ENCODE measurements at places on chromosomes 4 and X. TPM values are rescaled to one million over a fixed set of nuclear protein-coding genes. Genes with fewer than 3 reads are reported as not detected.

The SSX2B gene
- 0.35 TPM for total RNA-seq

The GRIA3 gene
- 4.4 TPM for total RNA-seq

The PDHA2 gene
- total RNA-seq = not detected

The ADH1A gene
- total RNA-seq = 0.35 TPM

The RNF212 gene
- total RNA-seq = 9.6 TPM

The CCDC149 gene
- 14.8 TPM for total RNA-seq

The GDPD2 gene
- total RNA-seq = 0.58 TPM

The IDS gene
- 40.8 TPM for total RNA-seq

The IL9R gene
- 0.12 TPM for total RNA-seq

The IRS4 gene
- 2.9 TPM for total RNA-seq

The RAB33A gene
- total RNA-seq = 1.3 TPM

The DNAAF6 gene
- total RNA-seq = not detected

The MBNL3 gene
- total RNA-seq = 36.6 TPM

The GPR119 gene
- total RNA-seq = not detected

The GABRG1 gene
- 0.06 TPM for total RNA-seq

The CHRNA9 gene
- total RNA-seq = not detected

The LRAT gene
- 0.58 TPM for total RNA-seq

The USP51 gene
- 7.6 TPM for total RNA-seq

The MAGED2 gene
- 526 TPM for total RNA-seq

The FGG gene
- 1.1 TPM for total RNA-seq

The EFHC2 gene
- 4.4 TPM for total RNA-seq

The GATA1 gene
- 0.58 TPM for total RNA-seq

The NOX1 gene
- total RNA-seq = not detected

The L1CAM gene
- total RNA-seq = 38.7 TPM

The SHISA3 gene
- 60.1 TPM for total RNA-seq

The NAP1L3 gene
- total RNA-seq = 6.4 TPM

The ZNF518B gene
- total RNA-seq = 43.2 TPM

The FGF16 gene
- 0.12 TPM for total RNA-seq

The GIMD1 gene
- total RNA-seq = not detected

The ARSJ gene
- total RNA-seq = 10.0 TPM

The PDZD4 gene
- total RNA-seq = 10.6 TPM

The CXCL8 gene
- total RNA-seq = 6.0 TPM

The SPANXA1 gene
- total RNA-seq = not detected

The PPP1R2C gene
- total RNA-seq = not detected

The DKK2 gene
- total RNA-seq = 6.1 TPM

The ANOS1 gene
- 7.4 TPM for total RNA-seq

The ZMAT1 gene
- 7.1 TPM for total RNA-seq

The G6PD gene
- 31.3 TPM for total RNA-seq

The SLITRK2 gene
- 0.64 TPM for total RNA-seq

The AMTN gene
- total RNA-seq = not detected

The ARHGAP36 gene
- total RNA-seq = 36.8 TPM

The SLC9B2 gene
- 15.2 TPM for total RNA-seq

The DCAF8L2 gene
- not detected for total RNA-seq

The FAM184B gene
- 1.6 TPM for total RNA-seq

The SLC26A1 gene
- total RNA-seq = 9.4 TPM

The SSX3 gene
- total RNA-seq = not detected

The BMPR1B gene
- total RNA-seq = 23.2 TPM

The RAB9B gene
- 5.6 TPM for total RNA-seq

The COL4A6 gene
- total RNA-seq = 14.2 TPM

The DUX4 gene
- total RNA-seq = not detected

The POU3F4 gene
- 2.0 TPM for total RNA-seq

The SMARCA1 gene
- total RNA-seq = 61.7 TPM

The PDE6B gene
- 29.0 TPM for total RNA-seq

The TMEM255A gene
- 0.88 TPM for total RNA-seq

The UGT2A1 gene
- total RNA-seq = 8.8 TPM

The ZNF718 gene
- 17.0 TPM for total RNA-seq

The CDS1 gene
- total RNA-seq = 15.6 TPM

The TMEM185A gene
- total RNA-seq = 35.7 TPM
